ENCODE measurements at places on chromosomes 6 and 20.

DNA sequence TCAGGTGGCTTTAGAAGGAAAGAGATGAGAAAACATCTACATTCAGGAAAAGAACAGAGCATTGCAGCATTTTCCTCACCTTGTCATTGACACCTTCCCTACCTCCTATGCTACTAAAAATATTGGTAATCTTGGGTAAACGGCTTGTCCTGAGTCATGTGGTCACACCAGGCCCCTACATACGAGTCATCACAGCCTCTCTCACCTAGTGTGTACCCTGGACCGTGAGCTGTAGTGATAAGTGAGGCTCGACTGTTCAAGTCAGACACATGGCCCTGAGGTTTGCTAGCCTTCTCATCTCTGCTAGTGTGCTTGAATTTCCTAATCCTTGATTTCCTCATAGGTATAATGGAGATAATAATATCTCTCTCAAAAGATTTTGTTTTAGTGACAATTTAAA, 29.6 kb upstream of the TMEM244 start:
- peak; percentile 3 for DNase-seq

DNA sequence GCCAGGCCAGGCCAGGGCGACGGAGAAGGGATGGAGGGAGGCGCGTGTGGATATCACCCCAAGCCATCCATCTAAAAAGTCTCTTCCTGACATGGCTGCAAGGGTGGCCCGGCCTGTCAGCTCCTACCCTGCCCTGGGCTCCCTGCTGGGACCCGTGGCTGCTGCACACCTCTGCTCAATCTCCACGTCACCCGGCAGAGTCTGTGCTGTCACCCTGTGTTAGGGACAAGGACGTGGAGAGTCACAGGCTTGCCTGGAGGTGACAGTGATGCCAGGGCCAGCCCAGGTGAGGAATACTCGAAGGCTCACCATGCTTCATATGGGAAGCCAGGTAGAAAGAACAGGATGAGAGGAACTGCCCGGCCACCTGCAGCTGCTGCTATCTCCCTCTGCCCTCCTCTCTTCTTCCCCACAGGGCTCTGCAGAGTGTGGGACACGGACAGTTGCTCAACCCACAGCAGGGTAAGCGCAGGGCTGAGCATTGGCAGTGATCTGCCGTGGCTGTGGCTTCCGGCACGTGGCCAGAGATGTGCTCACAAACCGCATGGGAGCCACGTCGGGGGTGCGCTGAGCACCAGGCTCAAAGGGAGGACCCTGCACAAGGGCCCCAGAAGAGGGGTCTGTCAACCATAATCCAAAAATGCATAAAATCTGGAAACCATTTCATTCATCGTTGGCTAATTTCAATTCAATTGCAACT, 214.3 kb downstream of the DLL1 start:
- DNase-seq = no peak

- no peak for DNase-seq
Observed at GRCh38 chr6:34298941-34299340, 50.1 kb upstream of the SMIM29 start.

DNA sequence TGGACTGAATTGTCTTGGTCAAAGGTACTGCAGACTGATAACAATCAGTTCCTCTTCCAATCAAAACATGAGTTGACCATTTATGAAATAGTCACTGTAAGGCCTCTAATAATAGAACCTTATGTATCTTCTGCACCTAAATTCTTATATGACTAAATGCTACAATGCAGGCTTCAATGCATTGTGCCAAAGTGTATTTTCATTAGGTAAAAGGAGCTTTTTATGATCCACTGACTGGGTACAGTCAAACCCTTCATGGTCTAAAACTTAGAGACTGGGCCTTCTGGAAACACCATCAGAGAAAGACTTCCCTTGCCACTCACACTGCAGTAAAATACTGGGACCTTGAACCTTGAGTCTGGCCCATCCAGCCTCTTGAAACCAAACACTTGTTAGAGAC, 16.3 kb downstream of the LGSN start:
- no peak for DNase-seq

DNA sequence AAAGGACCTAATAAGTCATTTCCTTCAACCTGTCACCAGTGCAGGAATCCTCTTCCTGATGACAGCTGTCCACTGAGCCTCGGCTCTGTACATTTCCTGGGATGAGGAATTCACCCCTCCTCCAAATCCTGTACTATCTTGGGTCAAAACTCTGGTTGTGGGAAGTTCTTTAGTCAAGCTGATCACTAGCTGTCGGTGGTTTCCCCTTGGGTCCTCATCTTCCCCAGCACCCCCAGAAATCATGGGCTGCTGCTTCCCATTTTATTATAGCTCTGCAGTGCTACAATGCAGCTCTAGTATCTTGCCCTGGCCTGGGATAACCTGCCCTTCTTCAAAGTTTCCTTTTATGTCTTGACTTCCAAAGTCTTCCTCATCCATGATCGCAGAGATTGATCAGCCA, 14.6 kb upstream of the ADA start:
- DNase-seq = no peak

GRCh38 chr6:148508401-148509041, 165.9 kb downstream of the SASH1 start:
- DNase-seq = peak; percentile 90

DNA sequence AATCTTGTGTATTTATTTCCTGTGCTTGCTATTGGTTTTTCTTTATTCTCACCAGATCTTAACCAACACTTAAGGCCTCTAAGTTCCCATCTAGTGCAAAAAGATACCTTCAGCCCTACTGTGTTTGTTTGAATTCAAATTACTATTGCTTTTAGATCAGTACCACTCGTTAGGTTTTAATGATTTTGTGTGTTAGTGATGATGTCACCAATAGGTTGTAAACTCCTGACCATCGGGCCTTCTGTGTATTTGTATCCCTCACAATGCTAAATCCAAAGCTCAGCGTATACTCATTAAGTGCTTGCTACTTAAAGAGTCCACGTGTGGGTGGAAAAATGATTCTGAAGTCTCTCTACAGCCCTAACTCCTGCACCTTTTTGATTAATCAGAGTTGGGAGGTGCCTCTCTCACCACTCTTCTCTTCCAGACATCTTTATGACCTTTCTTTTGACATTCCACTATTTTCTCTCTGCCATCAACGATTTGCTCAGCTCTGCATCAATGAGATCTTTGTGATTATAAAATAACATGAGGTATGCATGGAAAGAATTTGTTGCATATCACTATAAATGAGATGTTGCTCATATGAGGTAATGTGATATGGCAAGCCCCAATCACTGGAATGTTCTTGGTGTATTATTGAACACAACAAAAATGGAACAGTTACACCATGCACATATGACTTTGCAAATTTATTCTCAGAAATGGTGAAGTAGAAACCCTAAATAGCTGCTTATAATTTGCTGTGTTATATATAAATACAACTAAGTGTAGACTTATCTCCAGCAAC, 55.1 kb upstream of the LAMA2 start:
- no peak for DNase-seq

DNA sequence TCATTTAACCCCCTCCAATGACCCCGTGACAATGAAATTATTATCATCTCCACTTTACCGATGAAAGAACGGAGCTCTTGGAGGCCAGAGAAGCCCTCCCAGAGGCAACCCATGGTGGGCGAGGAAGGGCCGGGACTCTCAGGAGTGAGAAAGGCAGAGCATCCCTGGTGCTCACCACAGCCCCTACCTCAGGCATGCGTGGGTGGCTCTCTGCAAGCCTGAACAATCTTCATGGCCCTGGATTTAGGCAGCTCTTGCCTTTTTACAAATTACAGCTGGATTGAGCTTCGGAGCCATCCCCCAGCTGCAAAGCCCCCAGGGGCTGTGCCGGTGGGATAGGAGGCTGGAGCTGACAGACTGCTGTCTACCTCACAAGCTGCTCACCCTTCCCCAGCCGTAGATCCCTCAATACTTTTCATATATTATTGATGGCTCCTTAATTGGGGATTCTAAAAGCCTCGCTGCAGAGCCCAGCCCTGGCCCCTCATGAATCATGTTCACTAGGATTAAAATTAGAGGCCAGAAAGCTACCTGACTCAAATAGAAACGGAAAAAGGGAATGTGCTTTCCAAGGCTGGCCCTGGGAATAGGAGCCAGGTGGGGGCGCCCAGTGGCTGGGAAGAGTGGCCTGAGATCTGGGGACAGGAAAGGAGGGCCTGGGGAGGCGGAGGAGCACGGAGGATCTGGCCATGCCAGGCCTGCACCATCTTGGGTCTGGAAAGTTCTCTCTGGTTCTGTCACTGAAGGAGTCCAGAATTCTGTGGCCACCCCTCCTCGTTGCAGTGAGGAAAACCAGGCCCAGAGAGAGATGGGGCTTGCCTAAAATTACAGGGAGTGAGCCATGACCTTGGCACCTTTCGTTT, 29.1 kb downstream of the CPNE5 start:
- no peak for DNase-seq

DNA sequence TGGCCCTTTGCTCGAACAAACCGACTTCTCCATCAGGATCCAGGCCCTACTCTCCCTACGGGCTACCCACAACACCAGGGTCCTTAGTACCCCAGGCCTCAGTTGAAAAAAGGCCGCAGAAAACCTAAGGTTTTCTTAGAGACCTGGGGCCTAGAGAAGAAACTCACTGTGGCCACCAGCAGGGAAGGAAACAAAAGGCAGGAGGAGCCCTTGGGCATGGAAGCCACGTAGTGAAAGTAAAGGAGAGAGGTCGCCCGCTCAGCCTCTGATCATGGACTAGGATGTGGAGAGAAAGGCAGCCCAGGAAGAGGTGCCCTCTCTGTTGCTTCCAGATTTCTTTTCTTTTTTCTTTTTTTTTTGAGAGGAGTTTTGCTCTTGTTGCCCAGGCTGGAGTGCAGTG, 31.5 kb downstream of the CPNE5 start:
- DNase-seq = no peak

GRCh38 chr6:41497994-41498393, 48.2 kb upstream of the FOXP4 start:
- peak; percentile 69 for DNase-seq

DNA sequence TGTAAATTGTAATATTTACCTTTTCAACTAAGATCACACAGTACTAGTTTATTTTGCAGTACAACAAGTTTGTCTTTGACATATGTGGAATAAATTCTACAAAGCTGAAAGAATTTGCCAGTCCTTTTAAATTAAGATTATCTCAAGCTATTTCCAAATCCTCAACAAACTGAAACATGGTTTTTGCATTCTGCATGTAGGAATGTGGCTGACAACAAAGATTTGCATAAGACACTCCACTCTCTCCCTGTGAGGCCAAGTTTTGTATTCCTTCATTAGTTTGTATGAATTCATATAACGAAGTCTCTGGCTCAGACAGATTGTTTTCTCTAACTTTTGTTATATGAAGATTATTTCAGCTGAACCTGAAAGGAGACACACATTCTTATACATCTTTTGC, 124.1 kb upstream of the THEMIS start:
- no peak for DNase-seq

DNA sequence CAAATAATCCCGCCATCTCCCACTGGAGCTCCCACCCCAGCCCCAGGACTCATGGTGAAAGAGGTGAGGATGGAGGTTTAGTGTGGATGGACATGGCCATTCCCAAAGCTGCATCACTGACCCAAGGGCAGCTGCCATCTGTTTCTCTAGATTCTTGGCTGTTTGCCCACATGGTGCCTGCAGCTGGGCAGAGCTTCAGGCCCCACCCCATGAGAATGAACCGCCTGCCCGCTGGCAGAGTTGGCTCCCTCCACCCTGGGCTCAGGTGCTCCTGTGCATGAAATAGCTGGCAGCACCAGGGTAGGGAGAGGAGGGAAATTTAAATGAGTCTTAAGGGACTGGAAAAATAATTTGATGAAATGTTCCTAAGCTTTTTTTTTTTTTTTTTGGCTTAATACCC, 17.4 kb downstream of the SCML4 start:
- no peak for DNase-seq

GRCh38 chr20:12687476-12687875, 321.3 kb upstream of the SPTLC3 start:
- no peak for DNase-seq

DNA sequence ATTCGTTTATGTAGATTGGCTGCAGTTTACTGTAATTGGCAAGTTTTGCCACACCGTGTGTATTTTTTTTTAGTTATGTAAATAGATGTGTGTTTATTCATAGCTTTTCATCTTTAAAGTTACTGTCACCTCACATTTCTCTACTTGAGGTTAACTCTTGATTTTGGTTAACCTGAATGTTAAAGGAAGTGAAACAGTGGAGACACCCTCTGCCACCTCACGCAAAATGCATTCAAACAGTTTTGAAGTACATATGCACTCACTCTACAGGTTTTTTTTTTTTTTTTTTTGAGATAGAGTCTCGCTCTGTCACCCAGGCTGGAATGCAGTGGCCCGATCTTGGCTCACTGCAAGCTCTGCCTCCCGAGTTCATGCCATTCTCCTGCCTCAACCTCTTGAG, 17.7 kb downstream of the OR2A4 start:
- no peak for DNase-seq

- no peak for DNase-seq
Observed at GRCh38 chr6:126419901-126420300, 80.0 kb downstream of the CENPW start.

GRCh38 chr6:159908979-159909378, 18.2 kb downstream of the MAS1 start:
- DNase-seq = no peak

- no peak for DNase-seq
Observed at GRCh38 chr6:43944908-43945767, 175.1 kb downstream of the VEGFA start.
